ENCODE measurements at places on chromosomes 5 and 9.

- no peak for DNase-seq
These were observed 162.1 kb downstream of the ELAVL2 start for GRCh38 chr9:23663946-23664345.

DNA sequence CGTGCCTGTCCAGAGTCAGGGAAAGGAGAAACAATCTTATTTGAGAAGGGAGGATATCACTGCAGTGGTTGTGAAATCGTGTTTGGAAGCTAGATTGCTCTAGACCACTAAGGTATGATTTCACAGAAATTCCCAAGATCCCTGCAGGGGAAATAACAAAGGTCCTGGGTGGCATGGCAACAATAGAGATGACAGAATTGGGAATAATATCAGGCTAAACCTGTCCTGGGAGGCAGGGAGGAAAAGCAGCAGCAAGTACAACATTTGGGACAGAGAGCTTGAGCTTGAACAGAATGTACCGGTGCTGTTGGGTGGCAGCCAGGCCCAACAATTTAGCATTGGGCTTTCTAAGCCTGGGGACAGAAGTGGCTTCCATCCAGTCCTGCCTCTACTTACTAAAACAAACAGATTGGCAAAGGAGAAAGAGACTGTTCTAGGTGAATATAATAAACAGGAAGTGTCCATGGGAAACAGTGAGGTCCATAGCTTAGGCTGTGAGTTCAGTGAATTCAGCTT, 17.0 kb upstream of the ARHGAP26 start:
- DNase-seq: no peak

DNA sequence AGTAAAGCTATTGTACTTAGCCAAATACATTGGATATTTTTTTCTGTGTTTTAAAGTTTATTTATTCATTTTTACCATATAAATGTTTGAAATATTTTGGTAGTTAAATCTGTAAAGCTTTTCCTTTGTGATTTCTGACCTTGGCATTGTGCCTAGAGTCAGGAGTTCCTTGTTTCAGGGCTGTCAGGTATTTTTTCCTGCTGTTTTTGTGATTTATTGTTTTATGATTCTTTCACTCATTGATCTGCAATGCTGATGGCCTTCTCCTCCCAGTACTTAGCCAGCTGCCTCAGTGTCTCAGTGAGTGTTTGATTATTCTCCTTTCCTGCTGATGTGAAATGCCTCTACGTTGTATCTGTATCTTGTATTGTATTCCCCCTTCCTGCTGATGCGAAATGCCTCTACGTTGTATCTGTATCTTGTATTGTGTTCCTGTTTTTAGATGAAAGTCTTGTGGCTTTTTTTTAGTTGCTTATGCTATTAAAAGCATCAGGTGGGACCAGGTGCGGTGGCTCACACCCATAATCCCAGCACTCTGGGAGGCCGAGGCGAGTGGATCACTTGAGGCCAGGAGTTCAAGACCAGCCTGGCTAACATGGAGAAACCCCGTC, 61.0 kb downstream of the EHMT1 start:
- no peak for DNase-seq

DNA sequence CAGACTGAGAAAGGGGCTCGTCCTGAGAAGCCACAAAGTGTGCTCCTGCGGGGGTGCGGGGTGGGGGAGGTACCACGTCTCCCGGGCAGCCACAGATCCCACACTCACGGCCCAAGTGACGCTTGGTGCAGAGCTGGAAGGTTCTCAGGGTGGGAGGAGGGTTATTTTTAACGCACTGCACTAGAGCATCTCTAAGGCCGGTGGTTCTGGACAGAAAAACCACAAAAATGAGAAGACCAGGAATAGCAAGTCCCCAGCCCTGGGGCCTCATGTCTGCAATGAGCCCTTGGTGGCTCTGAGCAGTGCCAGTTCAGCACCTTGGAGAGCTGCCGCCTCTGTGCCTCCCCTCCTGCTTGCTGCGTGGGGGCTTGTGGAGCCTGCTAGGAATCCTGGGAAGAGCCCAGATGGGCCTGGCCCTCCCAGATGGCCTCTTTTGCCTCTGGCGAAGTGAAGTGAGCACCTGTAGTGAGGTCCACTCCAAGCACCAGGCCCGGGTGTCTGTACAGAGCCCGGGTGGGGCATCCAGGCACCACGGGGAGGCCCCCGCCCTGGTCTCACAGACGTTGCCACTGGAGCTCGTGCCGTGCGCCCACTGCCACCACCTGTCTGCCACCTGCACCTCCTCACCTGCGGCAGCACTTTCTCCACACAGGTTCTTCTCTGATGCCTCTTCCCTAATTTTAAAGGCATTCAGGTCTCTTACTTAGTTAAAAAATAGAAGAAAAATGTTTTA, 48.9 kb upstream of the CACNA1B start:
- peak; percentile 8 for DNase-seq

DNA sequence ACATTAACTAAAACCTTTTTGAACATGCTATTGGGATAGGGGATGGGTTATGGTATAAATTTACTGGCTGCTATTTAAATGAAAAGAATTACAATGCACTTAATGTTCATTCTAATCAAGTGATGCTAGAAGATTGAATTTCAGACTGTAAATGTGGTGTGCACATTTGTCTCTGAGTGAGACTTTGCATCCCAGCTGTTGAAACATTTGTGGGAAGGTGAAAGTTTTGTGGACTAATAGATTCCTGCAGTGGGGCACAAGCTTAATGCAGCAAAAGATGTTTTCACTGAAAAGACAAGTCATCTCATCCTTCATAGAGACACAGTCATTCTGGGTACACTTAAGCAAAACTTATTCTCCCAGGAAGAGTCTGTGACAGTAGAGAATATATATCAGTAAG, 323.6 kb downstream of the NFIB start:
- DNase-seq: no peak

Measured in fibroblast of lung (primary cell).